Pancreas (tissue), 10 donors: ENCODE measurements at places on chromosomes 2 and 18. TPM values are rescaled to one million over a fixed set of nuclear protein-coding genes. Genes with fewer than 3 reads are reported as not detected.

- no peak for DNase-seq
Measured at GRCh38 chr2:138500592-138501424, 762 bp upstream of the SPOPL start.

IHH gene
- not detected for total RNA-seq

UPP2 gene
- not detected for total RNA-seq

GRCh38 chr2:130870779-130871178, 34.1 kb downstream of the ARHGEF4 start:
- DNase-seq: no peak

DNA sequence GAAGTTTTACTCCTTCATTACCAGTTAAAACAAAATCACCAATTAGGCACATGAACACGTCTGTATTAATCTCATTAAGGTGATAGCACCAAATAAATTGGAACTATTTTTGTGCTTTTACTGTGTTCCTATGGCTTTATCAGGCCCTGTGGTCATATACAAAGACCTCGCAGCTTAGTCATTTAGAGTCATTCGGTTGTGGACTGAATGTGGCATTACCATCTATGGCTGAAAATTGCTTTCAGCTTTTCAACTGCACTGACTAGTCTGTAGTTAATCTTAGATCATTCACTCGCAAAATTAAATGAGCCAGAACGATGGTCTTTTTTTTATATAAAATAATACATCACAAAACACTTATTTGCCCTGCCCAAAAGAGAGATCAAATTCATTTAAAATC, 601.7 kb downstream of the NR4A2 start:
- no peak for DNase-seq

DNA sequence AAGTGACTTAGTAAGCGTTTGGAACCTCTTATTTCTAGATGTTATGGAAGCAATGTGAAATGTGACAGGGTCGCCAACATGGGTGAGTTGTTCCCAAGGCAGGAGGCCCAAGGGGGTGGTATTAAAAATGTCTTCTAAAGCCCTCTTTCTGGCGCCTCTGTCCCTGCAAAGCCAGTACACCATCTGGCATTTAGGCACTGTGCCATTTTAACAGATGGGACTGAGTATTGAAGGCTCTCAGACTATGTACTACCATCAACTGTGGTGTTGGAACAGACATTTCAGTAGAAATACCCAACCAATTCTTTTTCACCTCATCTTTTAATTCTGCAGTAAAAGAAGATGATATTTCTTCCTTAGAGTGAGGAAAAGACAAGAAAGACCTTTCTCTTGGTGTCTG, 384.5 kb upstream of the MMADHC start:
- peak; percentile 13 for DNase-seq

TUBB8B gene
- total RNA-seq: not detected

- no peak for DNase-seq
Measured at GRCh38 chr2:75102011-75102410, 97.3 kb downstream of the TACR1 start.

SLC5A7 gene
- 0.09 TPM for total RNA-seq

GRCh38 chr2:22382479-22383169, 1002.4 kb upstream of the KLHL29 start:
- DNase-seq: no peak

FBXO36 gene
- total RNA-seq: 1.2 TPM

GRCh38 chr2:127649100-127649611, 3.2 kb downstream of the GPR17 start:
- no peak for DNase-seq

DNA sequence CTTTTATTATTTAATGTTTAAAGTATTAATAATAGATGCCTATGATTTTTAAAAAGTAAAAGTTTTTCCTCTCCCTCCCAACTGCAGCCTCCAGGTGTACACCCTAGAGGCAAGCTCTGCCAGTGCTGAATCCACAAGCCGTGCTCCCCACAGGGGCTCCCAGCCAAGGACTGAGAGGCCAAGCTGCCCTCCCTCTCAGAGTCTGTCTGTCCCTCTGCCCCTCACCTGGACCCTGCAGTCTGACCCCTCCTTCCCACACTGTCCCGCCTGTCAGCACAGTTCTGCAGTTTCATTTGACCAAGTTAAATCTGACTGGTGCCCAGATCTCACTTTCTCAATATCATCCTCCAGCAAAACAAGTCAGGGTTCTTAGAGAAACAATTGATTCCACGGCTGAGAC, 14.8 kb upstream of the PROC start:
- no peak for DNase-seq

DNA sequence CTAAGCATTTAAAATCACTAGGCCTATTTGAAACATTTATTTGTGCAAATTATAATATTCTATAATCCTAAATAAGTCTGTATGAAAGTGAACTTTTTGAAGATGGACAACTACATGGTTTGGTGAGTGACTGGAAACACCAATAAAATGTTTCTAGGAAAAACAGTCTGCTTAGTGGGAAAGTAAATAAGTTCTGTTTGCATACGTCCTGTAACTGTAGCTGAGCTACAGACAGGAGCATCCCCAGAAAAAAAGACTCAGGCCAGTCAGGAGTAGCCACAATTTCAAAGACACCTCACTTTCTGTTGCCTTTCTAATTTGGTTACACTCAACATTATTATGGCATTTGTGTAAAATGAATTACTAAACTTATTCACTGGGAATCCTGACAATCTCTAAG, 28.4 kb upstream of the KCNJ3 start:
- DNase-seq: no peak

GRCh38 chr2:47033102-47033880, 117.7 kb upstream of the MCFD2 start:
- no peak for DNase-seq

TMEM37 gene
- total RNA-seq: 11.2 TPM

TBR1 gene
- total RNA-seq: not detected

- no peak for DNase-seq
Measured at GRCh38 chr2:8918412-8918811, 81.0 kb upstream of the KIDINS220 start.

DNA sequence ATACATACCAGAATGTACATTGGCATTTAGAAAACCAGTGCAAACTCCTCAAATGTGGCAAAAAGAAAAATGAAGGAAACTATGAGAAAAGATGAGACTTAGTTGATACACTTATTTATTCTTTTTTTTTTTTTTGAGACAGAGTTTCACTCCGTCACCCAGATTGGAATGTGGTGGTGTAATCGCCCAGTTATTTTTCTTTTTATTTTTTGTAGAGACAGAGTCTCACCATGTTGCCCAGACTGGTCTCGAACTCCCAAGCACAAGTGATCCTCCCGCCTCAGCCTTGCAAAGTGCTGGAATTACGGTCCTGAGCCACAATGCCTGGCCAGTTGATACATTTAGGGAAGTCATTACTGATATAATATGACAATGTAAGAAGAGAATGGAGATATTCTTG, 274.2 kb upstream of the LRATD1 start:
- DNase-seq: no peak

DNA sequence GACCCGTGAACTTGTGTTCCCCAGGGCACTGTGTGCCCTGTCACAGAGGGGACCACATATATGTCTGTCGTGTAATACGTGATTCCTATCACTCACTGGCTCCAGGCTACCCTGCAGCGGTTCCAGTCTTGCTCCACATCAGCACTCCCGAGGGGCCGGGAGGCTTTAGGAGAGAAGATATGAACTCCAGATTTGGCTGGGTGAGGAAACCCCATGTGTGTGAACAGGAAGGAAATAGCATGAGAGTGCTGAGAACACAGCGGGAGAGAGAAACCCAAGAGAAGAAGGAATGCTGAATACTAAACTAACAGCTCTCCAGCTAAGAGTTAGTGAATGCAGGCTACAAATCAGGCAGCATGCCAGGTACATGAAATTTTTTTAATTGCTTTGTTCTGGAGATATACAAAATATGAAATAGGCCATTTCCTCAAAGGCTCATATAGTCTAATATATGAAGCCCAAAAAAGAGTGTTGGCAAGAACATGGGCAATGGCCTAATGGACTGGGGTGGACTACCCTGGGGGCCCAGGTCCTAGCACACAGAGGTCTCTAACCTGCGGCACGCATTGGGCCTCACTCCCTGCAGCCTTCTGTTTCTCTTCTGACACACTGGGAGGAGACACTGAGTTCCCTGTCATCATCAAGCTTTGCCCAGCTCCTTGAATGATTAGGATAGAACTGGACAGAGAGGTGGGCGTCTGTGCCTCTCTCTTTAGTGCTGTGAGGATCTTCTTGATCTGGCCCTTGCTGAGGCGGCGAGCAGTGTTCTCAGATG, 372.8 kb upstream of the RAB6C start:
- DNase-seq: no peak

TMEM17 gene
- total RNA-seq: 1.4 TPM

SCN9A gene
- 20.5 TPM for total RNA-seq

DNA sequence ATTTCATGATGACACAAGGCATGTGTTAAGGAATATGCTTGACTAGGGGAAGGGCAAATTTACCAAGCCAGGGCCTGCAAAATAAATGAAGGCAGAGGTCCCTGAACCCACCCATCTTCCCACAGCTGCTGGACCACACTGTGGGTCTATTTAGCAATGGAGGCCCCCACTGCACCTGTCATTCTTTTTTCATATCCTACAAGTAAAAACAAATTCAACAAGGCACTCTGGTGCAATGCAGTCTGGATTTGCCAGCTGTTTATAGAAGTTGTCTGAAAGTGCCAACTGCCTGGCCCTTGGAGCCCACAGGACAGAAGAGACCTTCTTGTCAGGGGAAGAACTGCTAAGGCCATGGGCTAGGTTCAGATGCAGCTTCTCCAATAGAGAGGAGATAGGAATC, 112.8 kb upstream of the ATL2 start:
- no peak for DNase-seq

MAP3K19 gene
- total RNA-seq: not detected

DNA sequence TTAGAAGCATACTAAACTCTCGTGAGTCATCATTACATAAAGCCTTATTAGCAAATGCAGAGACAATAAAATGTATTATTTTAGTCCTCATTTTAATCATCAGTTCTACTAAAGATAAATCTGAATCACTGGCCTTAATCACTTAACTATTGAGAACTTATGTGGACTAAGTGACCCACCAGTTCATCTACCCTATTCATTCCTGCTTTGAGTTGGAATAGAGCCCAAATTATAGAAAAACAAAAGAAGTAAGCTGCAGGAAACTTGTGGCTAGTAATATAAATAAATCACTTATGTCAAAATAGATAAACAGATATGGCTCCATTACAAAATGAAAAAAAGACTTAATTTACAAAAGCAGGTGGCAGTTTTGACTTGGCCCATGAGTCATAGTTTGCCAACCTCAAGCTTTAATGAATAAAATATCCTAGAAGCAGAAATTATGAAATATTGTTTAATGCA, 851.8 kb upstream of the CRIM1 start:
- no peak for DNase-seq

- no peak for DNase-seq
Measured at GRCh38 chr2:60355849-60356261, 197.6 kb downstream of the BCL11A start.

DNA sequence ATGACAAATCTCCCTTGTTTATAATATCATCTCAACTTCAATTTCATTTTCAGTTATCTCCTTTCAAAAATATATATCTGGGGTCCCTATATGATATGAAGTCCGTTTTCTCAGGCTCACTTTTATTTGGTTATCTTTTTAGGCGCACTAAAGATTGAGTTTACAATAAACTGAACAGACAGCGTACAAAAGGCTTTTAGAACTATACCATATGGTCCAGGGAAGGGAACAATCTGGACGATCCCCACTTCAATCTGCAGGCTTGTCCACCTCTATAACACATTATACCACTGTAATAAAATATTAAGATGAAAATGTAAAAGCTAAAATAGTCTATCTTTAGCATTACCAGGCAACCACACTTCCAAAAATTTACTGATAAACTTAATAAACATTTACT, 289.9 kb downstream of the ZEB2 start:
- no peak for DNase-seq

GRCh38 chr2:168545439-168546082, 89.5 kb downstream of the CERS6 start:
- DNase-seq: no peak

DNA sequence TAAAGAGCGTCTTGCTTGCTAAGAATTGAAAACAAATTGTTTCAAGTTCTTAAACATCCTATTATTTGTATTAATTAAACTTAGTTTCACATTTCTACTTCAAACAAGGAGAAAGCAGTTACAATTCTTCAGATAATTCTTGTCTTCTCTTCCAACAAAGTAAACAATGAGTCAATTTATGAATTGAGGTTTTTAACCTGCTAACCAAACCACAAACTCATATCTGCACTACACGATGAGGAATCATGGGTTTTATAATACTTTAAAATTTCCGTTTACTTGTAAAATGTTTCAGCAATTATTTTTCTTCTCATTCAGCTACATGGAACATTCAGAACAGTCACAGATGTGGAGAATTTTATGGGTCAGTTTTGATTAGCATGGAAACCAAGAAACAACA, 114.2 kb downstream of the SPIRE1 start:
- no peak for DNase-seq

- DNase-seq: no peak
Measured at GRCh38 chr2:149931486-149931885, 343.9 kb upstream of the MMADHC start.
